ENCODE measurements at places on chromosomes 1 and 21. TPM values are rescaled to one million over a fixed set of nuclear protein-coding genes. Genes with fewer than 3 reads are reported as not detected.

DNA sequence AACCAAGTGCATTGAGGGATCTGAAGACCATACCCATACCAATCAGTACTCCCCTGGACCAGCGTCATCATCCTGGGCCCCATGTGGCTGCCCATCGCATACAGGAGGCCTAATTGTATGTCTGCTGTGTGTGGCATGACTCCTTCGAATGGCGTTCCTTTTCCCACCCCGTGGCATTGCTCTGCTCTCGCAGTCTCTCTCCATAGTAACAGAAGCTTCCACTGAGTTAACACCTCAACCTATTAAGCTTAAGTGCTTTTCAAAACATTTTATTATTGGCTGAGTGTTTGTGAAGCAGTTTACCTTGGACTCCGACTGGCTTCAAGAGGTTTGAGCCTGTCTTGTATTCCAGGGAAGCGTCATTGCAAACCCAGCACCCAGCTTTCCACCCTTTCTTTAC is 187.1 kb upstream of the LMO4 start:
- no peak for DNase-seq

- DNase-seq: no peak
These were observed 35.3 kb downstream of the NHLH2 start for GRCh38 chr1:115805597-115805996.

GRCh38 chr1:24902471-24902891 is 27.6 kb downstream of the RUNX3 start:
- DNase-seq: no peak

CDK18 gene
- 1.7 TPM for total RNA-seq

- DNase-seq: peak; percentile 28
These were observed 886 bp downstream of the ZMYM4 start for GRCh38 chr1:35269201-35269988.

DNA sequence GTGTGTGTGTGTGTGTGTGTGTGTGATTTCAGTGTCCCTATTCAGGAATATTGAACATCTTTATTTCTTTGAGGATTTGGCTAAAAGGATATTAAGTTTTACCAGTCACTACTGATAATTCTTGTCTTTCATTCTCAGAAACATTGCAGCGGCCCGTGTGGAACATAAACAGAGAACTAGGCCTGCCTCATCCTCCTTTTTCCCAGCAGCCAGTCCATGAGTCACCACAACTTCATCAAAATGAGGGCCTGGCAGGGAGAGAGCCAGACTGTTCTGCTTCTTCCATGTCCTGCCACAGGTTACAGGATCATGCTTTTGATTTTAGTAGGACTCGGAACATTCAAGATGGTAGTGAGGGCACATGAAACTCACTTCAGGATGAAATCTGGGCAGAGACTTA is 50.7 kb downstream of the LRIG2 start:
- no peak for DNase-seq

HIVEP3 gene
- total RNA-seq: 0.93 TPM

DNA sequence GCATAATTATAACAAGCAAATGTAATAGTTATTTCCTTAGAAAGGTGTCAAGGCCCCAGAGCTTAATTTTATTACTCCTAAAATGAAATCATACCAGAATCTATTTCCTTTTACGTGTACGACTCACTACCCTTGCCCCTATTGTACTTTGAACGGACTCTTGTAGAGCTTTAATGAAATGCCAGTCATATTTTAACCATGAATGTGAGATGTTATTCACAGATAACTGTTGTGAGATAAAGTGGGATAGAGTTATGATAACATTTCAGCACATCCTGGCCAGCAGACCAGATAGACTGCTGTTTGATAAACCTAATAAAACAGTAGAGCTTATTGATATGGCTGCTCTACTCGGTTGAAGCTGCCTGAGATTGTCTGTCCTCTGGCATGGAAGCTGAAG is 500.8 kb upstream of the PBX1 start:
- DNase-seq: no peak

GRCh38 chr1:180218806-180219765 is 11.0 kb upstream of the LHX4 start:
- DNase-seq: no peak

GRCh38 chr1:54378157-54378873 is 27.9 kb downstream of the SSBP3 start:
- DNase-seq: no peak

RPRD2 gene
- total RNA-seq: 10.2 TPM

HAPLN2 gene
- total RNA-seq: not detected

GRCh38 chr21:35006771-35007170 is 42.3 kb downstream of the RUNX1 start:
- no peak for DNase-seq

GRCh38 chr1:235864469-235864868 is 2.2 kb downstream of the LYST start:
- no peak for DNase-seq

All from dermis blood vessel endothelial cell (primary cell).